Stimulated activated CD8-positive, alpha-beta memory T cell treated with anti-CD3 and anti-CD28 coated beads, Interleukin-12 subunit alpha, Interleukin-12 subunit beta, amount 100 ng/mL, for 1 hour (primary cell): ENCODE measurements at places on chromosomes 3 and 15.

GRCh38 chr15:62745621-62746225 is 296.8 kb upstream of the TPM1 start:
- DNase-seq, result no peak

GRCh38 chr15:76185716-76186115 is 125.6 kb downstream of the ETFA start:
- DNase-seq, result no peak

GRCh38 chr3:19190126-19190525 is 41.8 kb downstream of the KCNH8 start:
- DNase-seq, result no peak

GRCh38 chr3:122555275-122556071 is 8.6 kb downstream of the PARP9 start:
- DNase-seq, result no peak

DNA sequence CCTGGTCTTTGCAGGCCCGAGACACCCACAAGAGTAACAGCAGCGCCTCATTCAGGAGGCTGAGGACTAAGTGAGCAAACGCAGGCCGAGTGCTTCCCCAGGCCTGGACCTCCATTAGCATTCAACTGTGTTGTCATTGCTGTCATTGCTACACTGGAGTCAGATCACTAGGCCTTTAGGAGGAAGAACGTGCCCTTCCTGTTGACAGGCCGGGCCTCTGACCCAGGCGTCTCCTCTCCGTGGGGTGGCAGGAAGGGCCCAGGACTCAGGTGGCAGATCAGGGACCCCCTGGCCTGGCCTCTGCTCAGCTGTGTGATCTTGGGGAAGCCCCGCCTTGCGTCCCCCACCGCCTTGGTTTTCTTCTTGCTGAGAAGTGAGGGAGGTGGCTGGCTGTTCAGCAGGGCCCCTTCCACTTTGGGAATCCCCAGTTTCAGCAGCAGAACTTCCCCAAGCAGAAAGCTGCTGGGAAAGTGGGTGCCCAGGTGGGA is 19.1 kb downstream of the ZDHHC19 start:
- DNase-seq, result no peak

- DNase-seq, result no peak
These were observed 44.1 kb downstream of the ARHGAP11B start for GRCh38 chr15:30670056-30670455.

GRCh38 chr3:132417695-132418411 is 551 bp downstream of the DNAJC13 start:
- no peak for DNase-seq

- DNase-seq, result no peak
These were observed 109.2 kb downstream of the CD47 start for GRCh38 chr3:107981471-107982111.

- DNase-seq, result no peak
These were observed 8.7 kb downstream of the ZNF774 start for GRCh38 chr15:90360746-90361145.

DNA sequence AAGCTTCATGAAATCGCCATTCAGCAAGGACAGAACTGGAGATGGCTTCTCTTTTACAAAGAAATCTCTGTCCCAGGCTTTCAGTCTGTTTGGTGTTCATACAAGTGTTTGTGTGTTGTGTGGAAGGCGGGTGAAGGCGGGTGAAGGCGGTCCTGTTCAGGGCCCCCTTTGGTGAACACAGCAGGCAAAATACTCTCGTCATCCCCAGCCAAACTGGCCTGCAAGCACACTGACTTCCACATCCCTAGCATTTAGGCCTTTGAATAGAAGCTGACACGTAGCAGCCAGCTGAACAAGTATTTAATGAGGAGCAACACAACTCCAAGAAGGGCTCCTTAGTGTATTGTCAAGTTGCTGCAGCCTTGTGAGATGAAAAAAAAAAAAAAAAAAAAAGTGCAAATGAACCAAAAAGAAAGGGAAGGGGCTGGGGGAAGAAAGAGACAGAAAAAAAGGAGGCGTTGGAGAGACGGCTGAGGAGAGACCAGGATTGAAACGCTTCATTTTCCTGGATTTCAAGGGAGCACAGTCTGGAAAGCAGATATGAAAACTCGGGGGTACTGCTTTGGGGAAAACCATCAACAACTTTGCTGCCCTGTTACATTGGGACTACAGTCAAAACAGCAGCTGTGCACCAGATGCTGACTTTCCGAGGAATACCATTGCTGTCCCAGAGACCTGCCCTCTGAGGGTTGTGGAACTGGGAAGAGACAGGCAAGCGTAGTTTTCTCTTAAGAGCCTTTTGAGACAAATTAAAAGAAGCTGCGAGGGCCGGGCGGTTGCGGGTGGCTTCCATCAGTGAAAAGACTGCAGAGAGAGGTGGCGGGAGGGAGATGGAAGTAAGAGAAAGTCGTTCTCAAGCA is 74.6 kb downstream of the TGFBR2 start:
- DNase-seq, result no peak
